ENCODE measurements at places on chromosomes 3 and 15. TPM values are rescaled to one million over a fixed set of nuclear protein-coding genes. Genes with fewer than 3 reads are reported as not detected.

DNA sequence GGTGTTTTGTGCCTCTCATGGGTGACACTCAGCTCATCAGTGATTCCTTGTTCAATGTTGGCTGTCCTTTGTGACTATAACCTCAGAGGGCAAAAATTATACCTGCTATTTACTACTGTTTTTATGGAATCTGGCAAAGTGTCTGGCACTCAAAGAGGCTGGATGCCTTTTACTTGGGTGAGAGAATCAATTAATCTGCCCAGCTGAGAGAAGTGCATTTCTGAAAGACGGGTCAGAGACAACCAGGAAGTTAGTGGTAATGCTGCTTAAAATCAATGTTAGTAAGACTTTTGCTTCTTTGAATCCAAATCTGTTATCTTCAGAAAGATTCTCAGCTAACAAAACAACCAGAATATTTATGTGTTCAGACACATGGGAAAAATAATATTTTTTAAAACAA, 436.2 kb upstream of the SUCLG2 start:
- DNase-seq, result no peak

GRCh38 chr15:63364399-63365272, 17.0 kb downstream of the CA12 start:
- no peak for DNase-seq

WDR93 gene
- total RNA-seq, result 0.31 TPM

GRCh38 chr3:115576325-115576875, 46.9 kb upstream of the GAP43 start:
- no peak for DNase-seq

GRCh38 chr3:188037195-188037718, 116.7 kb upstream of the LPP start:
- DNase-seq, result no peak

DNA sequence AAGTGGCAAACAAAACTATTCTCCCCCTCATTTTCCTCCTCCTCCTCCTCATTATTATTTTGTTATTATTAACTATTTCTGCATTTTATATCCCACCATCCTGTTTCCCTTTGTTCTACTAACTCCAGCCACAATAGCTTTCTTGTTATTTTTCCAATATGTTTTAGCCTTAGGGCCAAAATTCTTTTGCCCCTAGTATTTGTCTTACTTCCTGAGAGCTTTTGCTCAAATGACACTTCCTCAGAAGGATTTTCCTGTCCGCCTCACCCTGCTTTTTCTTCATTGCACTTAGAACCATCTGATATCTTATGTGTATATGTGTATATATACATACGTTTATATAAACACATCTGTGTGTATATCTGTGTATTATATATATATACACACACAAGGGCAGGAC, 32.7 kb upstream of the NUDT16 start:
- DNase-seq, result no peak

DNA sequence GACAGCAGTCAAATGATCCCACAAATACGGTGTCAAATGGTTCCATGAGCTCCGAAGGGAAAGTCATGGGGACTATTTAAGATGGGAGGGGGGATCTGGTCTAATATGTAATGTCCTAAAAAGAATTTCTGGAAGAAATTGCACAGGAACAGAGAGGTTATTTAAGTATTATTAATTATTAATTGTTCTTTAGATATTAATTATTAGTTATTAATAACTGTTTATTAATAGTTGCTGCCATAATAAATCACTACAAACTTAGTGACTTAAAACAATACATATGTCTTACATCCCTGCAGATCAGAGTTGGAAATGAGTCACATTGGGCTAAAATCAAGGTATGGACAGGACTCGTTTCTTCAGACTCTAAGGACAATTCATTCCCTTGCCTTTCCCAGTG, 588.2 kb upstream of the NR2F2 start:
- no peak for DNase-seq

DNA sequence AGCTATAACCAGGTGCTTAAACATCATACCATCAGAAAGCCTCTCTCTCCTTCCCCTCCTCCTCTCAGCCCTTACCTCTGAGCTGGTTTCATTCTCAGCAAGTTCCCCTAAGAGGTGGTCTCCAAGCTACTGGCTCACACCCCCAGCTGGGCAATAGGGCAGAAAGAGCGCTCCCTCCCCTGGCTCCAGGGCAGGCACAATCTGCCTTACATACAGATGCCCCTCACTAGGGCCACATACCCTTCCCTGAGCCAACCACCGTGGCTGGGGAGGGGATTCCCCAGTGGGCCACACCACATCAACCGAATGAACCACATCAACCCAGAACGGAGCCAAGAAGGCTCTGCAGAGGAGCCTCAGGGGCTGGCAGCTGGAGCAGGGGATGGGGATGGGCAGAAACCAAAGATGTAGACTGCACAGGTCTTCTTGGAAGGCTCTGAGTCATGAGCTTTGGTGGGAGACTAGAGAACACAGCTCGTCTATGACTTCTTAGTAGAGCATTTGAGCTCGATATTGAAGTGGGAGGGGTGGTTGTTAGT, 4.6 kb upstream of the FBLN2 start:
- no peak for DNase-seq

DNA sequence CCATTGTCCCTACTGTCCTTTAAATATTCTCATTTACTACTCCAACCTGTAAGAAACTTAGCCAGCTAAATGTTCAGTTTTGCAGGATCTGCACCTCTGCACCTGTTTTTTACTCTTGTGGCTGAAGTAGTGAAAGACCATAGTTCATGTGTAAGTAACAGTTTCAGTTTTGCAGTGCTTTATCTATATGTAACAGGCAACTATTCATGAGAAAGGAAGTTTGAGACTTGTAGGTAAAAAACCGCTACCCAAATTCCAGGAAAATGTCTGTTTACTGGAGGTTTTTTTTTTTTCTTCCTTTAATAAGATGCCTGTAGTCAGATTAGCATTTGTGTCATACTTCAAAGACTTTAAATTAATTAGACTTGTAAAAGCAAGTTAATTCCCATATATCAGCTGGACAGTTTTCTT, 25.4 kb upstream of the MBNL1 start:
- no peak for DNase-seq

TM6SF1 gene
- 20.1 TPM for total RNA-seq

GRCh38 chr3:107781253-107781652, 258.5 kb downstream of the BBX start:
- DNase-seq, result no peak

DNA sequence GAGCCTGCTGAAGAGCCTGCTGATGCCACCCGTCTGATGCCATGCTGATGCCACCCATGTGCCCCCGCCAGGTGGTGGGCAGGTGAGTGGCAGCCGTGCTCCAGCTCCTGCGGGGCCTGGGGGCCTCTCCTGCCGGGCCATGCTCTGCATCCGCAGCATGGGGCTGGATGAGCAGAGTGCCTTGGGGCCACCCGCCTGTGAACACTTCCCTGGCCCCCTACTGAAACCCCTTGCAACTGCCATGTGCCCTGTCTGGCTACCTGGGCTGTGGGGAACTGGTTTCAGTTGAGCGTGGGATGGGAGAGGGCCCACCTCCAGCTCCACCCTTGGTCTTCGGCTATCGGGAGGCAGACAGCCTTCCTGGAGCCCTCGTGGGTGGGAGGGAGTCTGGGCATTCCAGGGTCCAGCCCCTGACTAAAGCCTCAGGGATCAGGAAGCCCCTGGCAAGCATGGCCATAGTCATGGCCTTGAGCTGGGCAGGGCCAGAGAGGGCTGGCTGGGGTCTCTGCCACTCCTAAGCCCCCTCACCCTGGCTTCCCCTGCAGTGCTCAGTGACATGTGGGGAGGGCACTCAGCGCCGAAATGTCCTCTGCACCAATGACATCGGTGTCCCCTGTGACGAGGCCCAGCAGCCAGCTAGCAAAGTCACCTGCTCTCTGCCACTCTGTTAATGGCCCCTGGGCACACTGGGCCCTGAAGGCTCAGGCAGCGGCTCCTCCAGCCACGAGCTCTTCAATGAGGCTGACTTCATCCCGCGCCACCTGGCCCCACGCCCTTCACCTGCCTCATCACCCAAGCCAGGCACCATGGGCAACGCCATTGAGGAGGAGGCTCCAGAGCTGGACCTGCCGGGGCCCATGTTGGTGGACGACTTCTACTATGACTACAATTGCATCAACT, 92.2 kb downstream of the TBC1D2B start:
- no peak for DNase-seq

CPNE4 gene
- total RNA-seq, result 3.4 TPM
